ENCODE measurements at places on chromosomes 6 and 20. TPM values are rescaled to one million over a fixed set of nuclear protein-coding genes. Genes with fewer than 3 reads are reported as not detected.

GRCh38 chr6:84222426-84222825 lies 5.0 kb downstream of the CEP162 start:
- DNase-seq = no peak

The SLC35F1 gene
- not detected for total RNA-seq

GRCh38 chr20:60695226-60696000 lies 556.6 kb upstream of the CDH4 start:
- no peak for DNase-seq

The TSPYL4 gene
- total RNA-seq = 14.4 TPM

GRCh38 chr6:35673755-35674154 lies 15.0 kb downstream of the FKBP5 start:
- no peak for DNase-seq

The SMOC2 gene
- total RNA-seq = not detected

The BMP5 gene
- total RNA-seq = not detected

DNA sequence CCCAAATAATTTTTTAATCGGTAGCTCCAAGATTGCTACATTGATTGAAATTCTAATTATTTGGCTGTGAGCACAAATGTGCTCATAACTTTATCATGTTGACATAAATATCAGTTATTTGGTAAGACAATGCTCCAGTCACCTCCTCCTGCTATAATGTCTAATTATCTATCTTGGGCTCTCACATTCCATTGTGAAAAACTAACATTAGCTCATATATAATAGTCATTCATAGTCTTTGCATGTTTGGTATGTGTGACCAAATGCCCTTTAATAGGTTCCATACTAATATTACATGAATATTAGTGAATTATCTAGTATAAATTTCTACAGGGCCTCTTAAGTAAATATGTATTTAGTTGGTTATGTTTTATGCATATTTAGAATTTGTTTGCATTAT lies 185.6 kb upstream of the MCHR2 start:
- DNase-seq = no peak

The APCDD1L gene
- total RNA-seq = 0.26 TPM

- DNase-seq = no peak
Measured at GRCh38 chr6:100283285-100283684, 181.4 kb downstream of the SIM1 start.

GRCh38 chr6:39518221-39518620 lies 195.7 kb upstream of the KCNK16 start:
- no peak for DNase-seq

DNA sequence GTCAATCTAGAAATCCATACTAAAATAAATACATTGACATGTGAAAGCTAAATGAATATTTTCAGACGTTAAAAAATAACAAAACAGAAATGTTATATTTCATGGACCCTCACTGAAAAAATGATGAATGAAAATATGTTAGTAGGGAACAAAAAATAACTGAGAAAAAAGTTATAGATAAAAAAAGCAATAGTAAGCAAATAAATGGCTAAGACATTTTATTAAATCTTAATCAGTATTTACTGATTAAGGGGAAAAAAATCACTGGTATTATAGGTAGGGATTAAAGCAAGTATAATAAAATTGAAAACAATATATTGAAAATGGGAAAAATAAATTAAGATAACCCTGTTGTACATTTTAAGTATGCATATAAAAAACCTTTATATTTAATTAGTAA lies 468.1 kb upstream of the MANEA start:
- no peak for DNase-seq

- no peak for DNase-seq
Measured at GRCh38 chr6:164663634-164664033, 645.8 kb downstream of the C6orf118 start.

The PNLDC1 gene
- 0.11 TPM for total RNA-seq

- no peak for DNase-seq
Measured at GRCh38 chr6:55886185-55886836, 10.9 kb upstream of the BMP5 start.

All from pulmonary artery endothelial cell (primary cell).